HTR-8/SVneo (cell line): ENCODE measurements at places on chromosomes 12 and 14.

- DNase-seq, result no peak
Observed at GRCh38 chr14:101189962-101190560, 286.5 kb upstream of the RTL1 start.

GRCh38 chr12:12999271-12999958, 650 bp downstream of the HEBP1 start:
- no peak for DNase-seq

DNA sequence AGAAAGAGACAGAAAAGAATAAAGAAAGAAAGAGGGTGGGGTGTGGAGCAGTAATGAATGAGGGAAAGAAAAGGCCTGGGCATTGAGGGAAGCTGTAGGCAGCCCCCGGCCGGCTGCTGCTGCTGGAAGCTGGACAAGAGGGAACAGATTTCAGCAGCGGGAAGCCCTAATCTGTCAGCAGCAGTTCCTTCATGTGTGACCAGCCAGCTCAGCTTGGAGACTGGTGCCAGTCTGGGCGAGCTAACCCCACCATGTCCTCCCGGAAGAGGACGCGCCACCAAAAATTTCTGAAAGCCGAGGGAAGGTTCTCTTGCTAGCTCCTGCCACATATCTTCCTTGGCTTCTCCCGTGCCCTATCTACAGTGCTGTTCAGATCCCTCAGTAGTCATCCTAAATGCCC, 236.8 kb downstream of the GRIN2B start:
- no peak for DNase-seq

DNA sequence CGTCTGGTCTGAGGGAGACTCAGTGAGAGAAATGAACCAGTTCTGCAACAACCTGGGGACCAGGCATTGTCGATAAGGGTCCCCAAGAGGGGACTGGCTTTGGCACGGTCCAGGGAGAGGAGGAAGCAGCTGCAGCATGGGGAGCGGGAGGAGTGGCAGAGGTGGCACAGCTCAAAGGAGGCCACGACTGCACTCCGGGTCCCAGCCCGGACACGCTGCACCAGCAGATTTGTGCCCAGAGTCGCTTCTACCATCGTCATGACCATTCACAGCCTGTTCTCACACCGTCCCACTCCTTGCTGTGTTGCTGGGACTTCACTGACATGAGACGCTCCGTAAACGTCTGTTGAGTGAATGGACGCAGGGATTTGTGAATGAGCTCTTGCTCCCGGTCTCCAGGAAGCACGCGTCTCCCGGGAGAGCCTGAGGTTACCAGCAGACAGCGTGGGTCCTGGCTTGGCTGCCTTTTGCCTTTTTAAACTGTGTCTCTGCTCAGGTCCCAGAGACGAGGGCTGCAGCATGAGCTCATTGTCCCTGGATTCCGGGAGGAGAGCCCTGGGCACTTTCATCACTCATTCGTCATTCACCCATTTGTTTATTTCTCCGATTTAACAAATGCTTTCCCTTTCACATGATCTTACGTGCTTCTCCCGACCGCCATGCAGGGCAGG, 137.0 kb downstream of the PIWIL1 start:
- DNase-seq, result no peak

DNA sequence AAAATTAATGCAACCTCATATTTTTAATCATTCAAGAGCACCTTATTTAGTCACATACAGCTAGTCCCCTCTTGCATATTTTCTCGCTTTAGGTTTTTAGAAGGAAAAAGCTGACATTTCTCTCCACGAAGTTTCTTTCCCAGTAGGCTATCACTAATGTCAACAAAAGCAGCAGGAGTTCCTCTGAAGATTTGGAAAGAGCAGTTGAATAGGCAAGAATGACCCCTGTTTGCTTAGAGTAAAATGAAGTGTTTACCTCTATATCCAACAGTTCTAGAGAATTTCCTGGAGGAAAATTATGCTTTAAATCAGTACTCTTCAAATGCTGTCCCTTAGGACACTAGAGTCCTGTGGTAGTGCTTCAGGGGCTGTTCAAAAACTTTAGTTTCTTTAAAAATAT, 188.1 kb upstream of the PRKD1 start:
- DNase-seq, result no peak

DNA sequence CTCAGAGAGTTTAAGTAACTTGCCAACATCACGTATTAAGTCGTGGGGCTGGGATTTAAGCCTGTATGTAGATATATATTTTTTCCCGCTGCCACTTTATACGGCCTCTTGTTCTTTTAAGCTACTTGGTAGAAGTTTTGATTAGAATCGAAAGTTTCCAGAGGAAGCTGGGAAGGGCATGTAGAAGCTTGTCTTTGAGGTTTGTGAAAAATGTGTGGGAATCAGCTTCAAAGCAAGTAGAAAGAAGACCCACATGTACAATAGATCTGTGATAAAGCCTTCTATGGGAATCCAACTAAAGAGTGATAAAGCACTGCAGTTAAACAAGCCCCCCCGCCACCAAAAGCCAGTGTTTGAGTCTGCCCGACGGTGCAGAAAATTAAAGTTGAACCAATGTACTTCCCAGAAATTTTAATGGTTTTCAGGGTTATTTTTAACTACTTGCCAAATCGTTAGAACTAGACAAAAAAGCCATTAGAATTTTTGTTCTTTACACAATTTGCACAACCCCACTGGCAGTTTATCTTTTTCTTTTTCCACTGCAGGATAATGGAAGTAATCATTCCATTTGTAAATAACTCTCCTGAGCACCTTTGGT, 25.5 kb downstream of the SERPINA11 start:
- DNase-seq, result no peak

GRCh38 chr12:124725597-124726237, 137.9 kb downstream of the SCARB1 start:
- no peak for DNase-seq

DNA sequence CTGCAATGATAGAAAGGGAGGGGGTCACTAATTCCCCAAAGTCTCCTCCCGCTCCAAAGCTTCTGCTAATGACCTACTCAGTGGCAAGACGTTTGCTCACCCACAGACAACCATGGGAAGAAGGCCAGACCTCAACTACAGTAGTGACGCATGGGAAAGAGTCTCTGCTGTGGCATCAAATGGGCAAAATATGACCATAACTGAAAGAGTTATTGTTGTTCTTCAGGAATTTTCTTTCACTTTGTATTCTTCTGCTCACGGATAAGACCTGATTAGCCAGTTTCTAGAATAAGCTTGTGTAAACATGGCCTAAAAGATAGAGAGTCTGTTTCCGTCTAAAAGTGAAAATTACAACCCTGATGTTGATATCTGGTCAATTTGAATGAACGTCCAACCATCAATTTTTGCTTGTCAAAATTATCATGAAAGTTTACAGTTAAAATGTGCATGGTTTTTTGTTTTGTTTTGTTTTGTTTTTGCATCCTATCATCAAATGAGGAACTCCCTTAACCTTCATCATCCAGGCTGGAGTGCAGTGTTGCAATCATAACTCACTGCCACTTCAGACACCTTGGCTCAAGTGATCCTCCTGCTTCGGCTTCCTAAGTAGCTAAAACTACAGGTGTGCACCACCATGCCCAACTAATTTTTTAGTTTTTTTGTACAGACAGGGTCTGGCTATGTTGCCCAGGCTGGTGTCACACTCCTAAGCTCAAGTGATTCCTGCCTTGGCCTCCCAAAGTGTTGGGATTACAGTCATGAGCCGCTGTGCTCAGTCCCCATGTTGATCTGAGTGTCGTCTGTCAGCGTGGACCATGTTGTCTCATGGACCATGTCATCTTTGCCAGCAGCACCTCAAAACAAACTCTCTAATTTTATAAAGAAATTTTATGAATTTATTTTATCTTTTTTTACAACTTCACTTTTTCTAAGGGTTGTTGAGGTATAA, 7.0 kb downstream of the KRT6B start:
- no peak for DNase-seq

DNA sequence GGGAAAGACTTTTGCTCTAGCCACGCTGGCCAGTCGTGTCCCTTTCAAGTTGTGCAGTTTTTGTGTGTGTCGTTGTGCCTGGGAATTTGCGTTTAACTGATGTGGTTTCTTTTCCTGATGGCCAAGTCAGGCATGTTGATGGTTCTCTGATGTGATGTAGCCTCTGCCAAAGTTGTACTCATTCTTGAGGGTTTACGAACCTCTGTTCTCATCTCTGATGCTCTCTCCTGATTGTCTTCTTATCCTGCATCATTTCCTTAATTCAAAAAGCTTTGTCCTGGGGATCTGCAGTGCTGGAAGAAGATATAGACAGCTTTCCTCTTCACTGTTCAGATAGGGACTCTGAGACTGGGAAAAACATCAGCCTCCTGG, 25.4 kb downstream of the CD9 start:
- DNase-seq, result no peak

DNA sequence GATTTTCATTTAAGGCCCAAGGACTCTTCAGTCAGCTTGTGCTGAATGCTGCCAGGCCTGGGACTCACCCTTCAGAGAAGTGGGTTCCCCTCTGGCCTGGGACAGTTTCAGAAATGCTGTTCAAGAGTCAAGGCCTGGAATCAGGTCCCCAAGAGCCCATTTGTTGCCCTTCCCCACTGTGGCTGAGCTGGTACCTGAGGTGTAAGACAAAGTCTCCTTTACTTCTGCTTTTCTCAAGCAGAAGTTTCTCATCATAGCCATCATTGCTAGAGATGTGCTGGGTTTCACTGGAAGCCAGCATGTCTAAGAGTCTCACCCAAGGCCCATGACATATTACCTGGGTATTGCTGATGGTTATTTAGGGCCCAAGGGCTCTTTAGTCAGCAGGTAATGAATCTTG, 8.9 kb downstream of the FANCM start:
- no peak for DNase-seq
